Activated CD4-positive, alpha-beta memory T cell treated with anti-CD3 and anti-CD28 coated beads, Interleukin-2, amount 10 ng/mL, durations not matched to agents 7 days and 5 days (primary cell): ENCODE measurements at places on chromosomes 11 and 22. TPM values are rescaled to one million over a fixed set of nuclear protein-coding genes. Genes with fewer than 3 reads are reported as not detected.

DNA sequence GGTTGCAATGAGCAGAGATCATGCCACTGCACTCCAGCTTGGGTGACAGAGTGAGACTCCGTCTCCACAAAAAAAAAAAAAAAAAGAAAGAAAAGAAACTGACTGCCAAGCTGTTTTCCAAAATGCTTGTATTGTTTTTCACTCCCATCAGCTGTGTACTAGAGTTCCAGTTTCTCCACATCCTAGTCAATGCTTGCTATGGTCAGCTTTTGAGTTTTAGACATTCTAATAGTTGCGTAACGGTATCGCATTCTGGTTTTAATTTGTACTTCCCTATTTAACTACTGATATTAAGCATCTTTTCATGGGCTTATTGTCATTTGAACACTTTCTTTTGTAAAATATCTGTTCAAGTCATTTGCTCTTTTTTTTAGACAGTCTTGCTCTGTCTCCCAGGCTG, 55.7 kb downstream of the TSPAN18 start:
- no peaks in the 10 kb centered on the region for H3K36me3 ChIP-seq
- no peak overlapping the region for H3K4me3 ChIP-seq
- no peak overlapping the region for H3K27ac ChIP-seq
- no peaks in the 10 kb centered on the region for H3K4me1 ChIP-seq
- no peak for DNase-seq

The POLD4 gene
- total RNA-seq = 74.0 TPM

The XNDC1N gene
- total RNA-seq = 12.8 TPM

The OR5L2 gene
- total RNA-seq = not detected

GRCh38 chr22:44341431-44342346, 28.9 kb upstream of the SHISAL1 start:
- H3K27ac ChIP-seq = no peak overlapping the region
- no peak for DNase-seq
- H3K4me3 ChIP-seq = no peak overlapping the region

The NPAS4 gene
- not detected for total RNA-seq

DNA sequence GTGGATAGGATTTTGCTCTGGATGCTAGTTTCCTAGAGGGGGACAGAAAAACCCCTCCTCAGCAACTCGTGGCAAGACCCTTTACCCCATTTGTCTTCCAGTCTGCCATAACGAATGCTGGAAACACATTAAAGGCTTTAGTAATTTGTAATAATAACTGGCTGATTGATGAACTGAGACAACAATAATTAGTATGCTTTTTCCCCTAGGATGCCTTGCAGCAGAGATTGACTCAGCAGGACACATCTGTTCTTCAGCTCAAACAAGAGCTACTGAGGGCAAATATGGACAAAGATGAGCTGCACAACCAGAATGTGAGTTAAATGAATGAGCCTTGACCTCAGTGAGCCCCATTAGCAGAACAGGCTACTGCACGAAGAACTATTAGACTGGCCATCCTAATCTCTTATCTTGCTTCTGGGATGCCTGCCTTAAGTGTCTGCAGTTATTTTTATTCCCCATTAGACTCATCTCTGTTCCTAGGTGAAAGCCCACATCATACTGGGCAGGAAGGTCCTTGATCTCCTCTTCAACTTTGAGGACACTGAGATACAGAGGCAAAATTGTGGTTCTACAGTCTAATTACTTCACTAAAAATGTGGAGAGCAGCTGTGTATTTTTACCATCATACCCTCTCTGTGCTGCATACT, 32.9 kb upstream of the DLAT start:
- peaks cover 8% of the 10 kb centered on the region for H3K36me3 ChIP-seq
- DNase-seq = no peak
- no peaks in the 10 kb centered on the region for H3K27me3 ChIP-seq
- no peaks in the 10 kb centered on the region for H3K4me1 ChIP-seq
- H3K27ac ChIP-seq = no peak overlapping the region
- no peak overlapping the region for H3K4me3 ChIP-seq

- H3K36me3 ChIP-seq = no peaks in the 10 kb centered on the region
- peaks cover 40% of the 10 kb centered on the region for H3K4me1 ChIP-seq
- peak; percentile 71 for DNase-seq
- H3K4me3 ChIP-seq = peak overlapping the region; percentile 25
Measured at GRCh38 chr11:45079943-45080719, 66.3 kb upstream of the PRDM11 start.

DNA sequence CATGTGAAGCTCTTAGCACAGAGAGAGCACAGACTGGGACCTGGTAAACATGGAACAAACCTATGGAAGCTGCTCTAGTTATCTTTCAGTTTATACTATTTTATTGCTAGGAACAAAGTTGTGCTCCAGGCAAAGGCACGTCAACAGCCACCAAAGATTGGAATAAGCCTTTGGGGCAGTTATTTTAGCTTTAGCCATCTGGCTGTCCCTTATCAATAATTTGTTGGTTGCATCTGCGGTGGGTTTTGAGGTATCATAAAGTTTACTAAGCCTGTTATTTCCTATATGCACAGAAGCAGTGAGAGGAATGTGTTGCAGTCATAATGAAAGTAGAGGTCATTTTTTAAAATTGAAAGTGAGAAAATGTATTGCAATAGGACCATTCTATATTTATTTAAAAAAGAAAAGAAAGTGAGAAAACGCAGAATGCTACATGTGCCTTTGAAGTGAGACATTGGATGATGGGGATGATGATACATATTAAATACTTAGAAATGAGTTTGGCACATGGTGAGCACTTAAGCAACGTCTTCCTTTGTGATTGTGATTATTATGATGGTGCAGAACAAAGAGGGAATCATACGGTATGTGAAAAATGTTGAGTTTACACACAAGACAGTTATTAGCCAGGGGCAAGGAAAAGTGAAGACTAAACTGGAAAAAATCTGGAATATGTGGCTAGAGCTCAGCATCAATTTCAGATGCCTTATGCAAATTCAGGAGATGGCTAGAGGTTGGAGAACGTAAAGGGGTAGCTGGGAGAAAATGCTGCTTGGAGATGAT, 58.3 kb downstream of the PRR5L start:
- H3K27ac ChIP-seq = no peak overlapping the region
- H3K4me3 ChIP-seq = peak overlapping the region; percentile 1
- H3K36me3 ChIP-seq = no peaks in the 10 kb centered on the region
- peaks cover 60% of the 10 kb centered on the region for H3K4me1 ChIP-seq

- DNase-seq = no peak
- no peak overlapping the region for H3K27ac ChIP-seq
- no peak overlapping the region for H3K4me3 ChIP-seq
- H3K4me1 ChIP-seq = no peaks in the 10 kb centered on the region
Measured at GRCh38 chr11:122248131-122248530, 132.1 kb upstream of the BLID start.

DNA sequence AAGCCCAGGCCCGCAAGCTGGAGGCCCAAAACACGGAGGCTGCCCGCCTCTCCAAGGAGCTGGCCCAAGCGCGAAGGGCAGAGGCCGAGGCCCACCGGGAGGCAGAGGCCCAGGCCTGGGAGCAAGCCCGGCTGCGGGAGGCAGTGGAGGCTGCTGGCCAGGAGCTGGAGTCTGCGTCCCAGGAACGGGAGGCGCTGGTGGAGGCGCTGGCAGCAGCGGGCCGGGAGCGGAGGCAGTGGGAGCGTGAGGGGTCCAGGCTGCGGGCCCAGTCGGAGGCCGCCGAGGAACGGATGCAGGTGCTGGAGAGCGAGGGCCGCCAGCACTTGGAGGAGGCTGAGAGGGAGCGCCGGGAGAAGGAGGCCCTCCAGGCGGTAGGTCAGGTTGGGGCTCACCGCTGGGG, 4.8 kb downstream of the CCDC88B start:
- no peak overlapping the region for H3K4me3 ChIP-seq
- H3K27ac ChIP-seq = no peak overlapping the region
- peaks cover 34% of the 10 kb centered on the region for H3K36me3 ChIP-seq

DNA sequence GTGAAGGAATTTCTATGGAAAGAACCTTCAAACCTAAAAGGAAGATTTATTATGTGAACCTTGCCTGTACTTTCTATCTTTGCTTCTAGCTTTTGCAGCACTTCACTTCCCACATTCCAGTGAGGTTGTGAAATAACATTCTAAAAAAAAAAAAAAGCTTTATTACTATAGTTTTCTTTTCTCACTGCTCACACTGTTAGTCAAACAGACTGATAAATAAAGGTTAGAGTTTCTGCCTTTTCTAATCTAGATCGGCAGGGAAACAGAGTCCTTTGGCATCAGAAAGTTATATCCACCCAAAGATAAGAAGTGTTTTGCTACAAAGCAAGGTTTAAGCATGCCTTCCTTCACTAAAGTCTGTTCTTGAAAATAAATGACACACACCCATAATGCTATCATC, 2.8 kb downstream of the AAMDC start:
- H3K4me3 ChIP-seq = no peak overlapping the region
- H3K27me3 ChIP-seq = no peaks in the 10 kb centered on the region
- H3K36me3 ChIP-seq = peaks cover 7% of the 10 kb centered on the region
- no peak for DNase-seq

- H3K36me3 ChIP-seq = no peaks in the 10 kb centered on the region
- no peak for DNase-seq
- no peak overlapping the region for H3K27ac ChIP-seq
Measured at GRCh38 chr11:104043142-104043541, 6.7 kb downstream of the DDI1 start.

DNA sequence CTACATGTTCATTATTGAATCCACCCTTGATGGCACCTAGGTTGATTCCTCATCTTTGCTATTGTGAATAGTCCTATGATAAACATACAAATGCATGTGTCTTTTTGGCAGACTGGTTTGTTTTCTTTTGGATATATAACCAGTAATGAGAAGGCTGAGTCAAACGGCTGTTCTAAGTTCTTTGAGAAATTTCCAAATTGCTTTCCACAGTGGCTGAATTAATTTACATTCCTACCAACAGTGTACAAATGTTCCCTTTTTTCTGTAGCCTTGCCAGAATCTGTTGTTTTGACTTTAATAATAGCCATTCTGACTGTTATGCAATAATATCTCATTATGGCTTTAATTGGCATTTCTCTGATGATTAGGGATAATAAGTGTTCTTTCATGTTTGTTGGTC, 184.9 kb downstream of the CASP12 start:
- H3K36me3 ChIP-seq = peaks cover 22% of the 10 kb centered on the region
- H3K4me3 ChIP-seq = no peak overlapping the region
- no peak for DNase-seq
- no peaks in the 10 kb centered on the region for H3K27me3 ChIP-seq
- H3K4me1 ChIP-seq = peaks cover 15% of the 10 kb centered on the region
